ENCODE measurements at places on chromosomes 1 and 21. TPM values are rescaled to one million over a fixed set of nuclear protein-coding genes. Genes with fewer than 3 reads are reported as not detected.

ATP1A4 gene
- not detected for total RNA-seq

GRIK1 gene
- not detected for total RNA-seq

SYTL1 gene
- 28.9 TPM for total RNA-seq

VHLL gene
- not detected for total RNA-seq

MIXL1 gene
- total RNA-seq = not detected

CR1 gene
- not detected for total RNA-seq

MROH9 gene
- not detected for total RNA-seq

Data from hair follicular keratinocyte (primary cell).